Suprapubic skin (tissue), 4 donors: ENCODE measurements at places on chromosomes 3 and 15. TPM values are rescaled to one million over a fixed set of nuclear protein-coding genes. Genes with fewer than 3 reads are reported as not detected.
A peak's percentile ranks its signal among the peaks of the same experiment; 100 is the strongest.

MESP2 gene
- total RNA-seq = not detected

GPR156 gene
- 0.30 TPM for total RNA-seq

FEZF2 gene
- total RNA-seq = not detected

SCAANT1 gene
- total RNA-seq = not detected

PPP2R3A gene
- total RNA-seq = 53.1 TPM

ZNF860 gene
- total RNA-seq = 3.4 TPM

CACNA1D gene
- total RNA-seq = 1.9 TPM

EPHB3 gene
- 152 TPM for total RNA-seq

THAP10 gene
- 2.7 TPM for total RNA-seq

GABRB3 gene
- 2.0 TPM for total RNA-seq

TMEM45A gene
- total RNA-seq = 398 TPM

DNA sequence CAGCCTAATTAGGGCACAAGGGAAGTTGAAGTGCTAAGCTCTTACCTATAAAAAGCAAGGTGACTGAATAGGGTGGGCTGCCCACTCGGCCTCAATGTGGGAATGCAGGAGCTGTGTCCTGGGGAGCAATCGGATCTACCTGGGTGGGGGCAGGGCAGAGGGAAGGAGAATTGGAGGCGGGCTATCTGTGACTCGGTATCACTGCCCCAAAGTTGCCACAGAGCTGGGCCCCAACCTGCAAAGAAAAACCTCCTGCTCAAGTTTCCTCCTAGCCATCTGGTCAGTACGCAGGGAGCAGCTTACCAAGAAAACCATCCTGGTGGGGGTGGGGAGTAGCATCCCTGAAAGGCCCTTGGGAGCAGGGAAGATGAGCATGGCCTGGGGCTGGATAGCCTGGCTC lies 10.7 kb downstream of the CIB2 start:
- no peak overlapping the region for H3K27ac ChIP-seq
- DNase-seq = no peak
- no peaks in the 10 kb centered on the region for H3K27me3 ChIP-seq
- no peak overlapping the region for H3K4me3 ChIP-seq
- H3K36me3 ChIP-seq = no peaks in the 10 kb centered on the region

DNA sequence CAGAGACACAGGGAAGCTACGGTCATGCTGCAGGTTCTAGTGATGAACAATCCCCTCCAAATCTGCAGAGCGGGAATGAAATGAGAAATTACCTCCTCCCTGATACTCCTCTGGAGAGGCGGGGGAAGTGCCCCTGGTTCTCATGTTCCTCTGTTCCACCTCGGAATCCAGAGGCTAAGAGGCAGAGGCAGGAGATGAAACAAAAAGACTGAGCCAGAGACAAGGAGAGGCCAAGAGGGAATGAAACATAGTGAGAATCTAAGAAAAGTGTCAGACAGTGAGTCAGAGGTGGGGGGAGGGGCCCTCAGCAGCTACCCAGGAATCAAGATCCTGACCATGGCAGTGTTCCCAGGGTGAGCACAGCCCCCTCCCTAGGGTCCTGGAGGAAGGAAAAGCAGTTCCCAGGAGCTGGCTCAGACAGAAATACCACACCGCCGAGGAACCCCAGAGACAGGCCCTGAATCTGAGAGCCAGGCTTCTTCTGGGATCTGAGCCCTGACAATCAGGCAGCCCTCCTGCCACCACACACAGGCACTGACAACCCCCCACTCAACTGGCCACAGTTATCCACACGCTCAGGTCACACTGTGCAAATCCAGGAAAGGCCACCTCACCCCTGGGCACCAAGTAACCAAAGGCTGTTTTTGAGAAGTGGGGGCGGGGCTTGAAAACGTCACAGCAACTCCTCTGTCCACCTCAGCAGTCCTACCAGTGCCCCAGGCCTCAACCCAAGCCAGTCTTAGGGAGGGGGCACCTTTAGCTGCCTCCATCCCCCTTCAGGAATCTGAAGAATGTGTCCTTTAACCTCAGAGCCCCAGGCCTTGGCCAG lies 2.4 kb downstream of the CSRNP1 start:
- peak; percentile 90 for DNase-seq
- peak overlapping the region; percentile 99 for H3K27ac ChIP-seq
- H3K4me3 ChIP-seq = peak overlapping the region; percentile 96
- H3K4me1 ChIP-seq = peaks cover 73% of the 10 kb centered on the region

GRCh38 chr15:63391669-63392360 lies 10.2 kb upstream of the CA12 start:
- H3K4me1 ChIP-seq = peaks cover 16% of the 10 kb centered on the region
- H3K4me3 ChIP-seq = no peak overlapping the region
- H3K36me3 ChIP-seq = no peaks in the 10 kb centered on the region
- H3K27me3 ChIP-seq = no peaks in the 10 kb centered on the region
- H3K27ac ChIP-seq = no peak overlapping the region

- no peaks in the 10 kb centered on the region for H3K36me3 ChIP-seq
- DNase-seq = no peak
- no peaks in the 10 kb centered on the region for H3K27me3 ChIP-seq
- H3K4me3 ChIP-seq = no peak overlapping the region
- H3K4me1 ChIP-seq = no peaks in the 10 kb centered on the region
Observed at GRCh38 chr3:147574621-147575020, 165.5 kb downstream of the ZIC1 start.

- no peaks in the 10 kb centered on the region for H3K36me3 ChIP-seq
- H3K27ac ChIP-seq = no peak overlapping the region
- no peak for DNase-seq
- H3K4me1 ChIP-seq = peaks cover 4% of the 10 kb centered on the region
Observed at GRCh38 chr3:29067007-29067406, 213.9 kb upstream of the RBMS3 start.

DNA sequence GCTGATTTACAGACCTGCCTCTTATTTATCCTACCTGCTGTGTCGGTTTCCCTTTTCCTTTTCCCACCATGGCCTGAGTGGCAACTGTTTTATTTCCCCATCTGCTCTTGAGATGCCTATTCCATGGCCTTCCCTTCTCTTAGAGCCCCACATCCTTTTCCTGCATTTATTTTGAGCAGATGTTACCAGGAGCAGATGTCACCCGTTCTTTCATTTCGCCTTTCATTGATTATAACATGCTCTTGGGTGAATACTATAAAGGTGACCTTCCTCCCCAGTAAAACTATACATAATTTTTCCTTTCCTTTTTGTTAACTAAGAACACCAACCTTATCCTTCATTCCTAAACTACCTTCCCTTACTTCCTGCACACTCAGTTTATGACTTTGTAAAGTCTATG lies 8.5 kb upstream of the P2RY1 start:
- H3K27me3 ChIP-seq = peaks cover 3% of the 10 kb centered on the region
- DNase-seq = no peak
- no peak overlapping the region for H3K27ac ChIP-seq

- H3K27me3 ChIP-seq = no peaks in the 10 kb centered on the region
- no peaks in the 10 kb centered on the region for H3K36me3 ChIP-seq
- no peak for DNase-seq
Observed at GRCh38 chr3:23575697-23576096, 230.1 kb upstream of the UBE2E1 start.

- no peaks in the 10 kb centered on the region for H3K4me1 ChIP-seq
- H3K4me3 ChIP-seq = no peak overlapping the region
- no peaks in the 10 kb centered on the region for H3K36me3 ChIP-seq
- no peaks in the 10 kb centered on the region for H3K27me3 ChIP-seq
- no peak for DNase-seq
Observed at GRCh38 chr3:194888916-194889315, 203.2 kb downstream of the FAM43A start.

DNA sequence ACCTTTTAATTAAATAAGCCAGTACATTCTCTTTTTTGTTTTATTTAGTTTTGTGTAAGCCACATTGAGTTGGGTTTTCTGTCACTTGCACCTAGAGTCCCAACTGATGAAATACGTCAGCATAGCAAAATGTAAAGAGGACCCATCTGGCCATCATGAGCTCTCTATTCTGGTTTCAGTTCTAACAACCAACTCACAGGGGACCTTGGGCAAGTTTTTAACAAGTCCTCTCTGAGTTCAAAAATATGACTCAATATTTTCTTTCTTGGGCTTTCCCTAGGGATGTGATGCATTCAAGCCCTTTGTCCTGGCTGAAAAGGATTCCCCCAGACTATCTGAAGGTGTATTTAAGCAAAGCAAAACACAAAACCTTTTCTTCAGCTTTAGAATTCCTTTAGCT lies 32.9 kb downstream of the PLCH1 start:
- H3K4me3 ChIP-seq = no peak overlapping the region
- no peak overlapping the region for H3K27ac ChIP-seq
- H3K4me1 ChIP-seq = no peaks in the 10 kb centered on the region
- no peaks in the 10 kb centered on the region for H3K27me3 ChIP-seq
- DNase-seq = no peak

- no peaks in the 10 kb centered on the region for H3K4me1 ChIP-seq
- no peak overlapping the region for H3K4me3 ChIP-seq
- H3K27me3 ChIP-seq = no peaks in the 10 kb centered on the region
- no peaks in the 10 kb centered on the region for H3K36me3 ChIP-seq
- DNase-seq = no peak
Observed at GRCh38 chr15:39251413-39252133, 329.3 kb upstream of the THBS1 start.

GRCh38 chr3:14555835-14556234 lies 15.7 kb upstream of the GRIP2 start:
- peak overlapping the region; percentile 19 for H3K4me3 ChIP-seq
- H3K27ac ChIP-seq = no peak overlapping the region
- DNase-seq = no peak
- no peaks in the 10 kb centered on the region for H3K36me3 ChIP-seq
- H3K27me3 ChIP-seq = peaks cover 14% of the 10 kb centered on the region

GRCh38 chr3:42572278-42572677 lies 9.5 kb downstream of the SEC22C start:
- no peaks in the 10 kb centered on the region for H3K27me3 ChIP-seq
- no peak overlapping the region for H3K4me3 ChIP-seq
- H3K27ac ChIP-seq = no peak overlapping the region
- no peaks in the 10 kb centered on the region for H3K4me1 ChIP-seq

- peaks cover 32% of the 10 kb centered on the region for H3K4me1 ChIP-seq
- DNase-seq = no peak
- H3K4me3 ChIP-seq = no peak overlapping the region
- H3K27ac ChIP-seq = no peak overlapping the region
Observed at GRCh38 chr15:52290800-52291199, 4.8 kb downstream of the MYO5C start.

GRCh38 chr3:62142331-62143085 lies 230.8 kb downstream of the FEZF2 start:
- no peaks in the 10 kb centered on the region for H3K27me3 ChIP-seq
- no peaks in the 10 kb centered on the region for H3K36me3 ChIP-seq
